PC-3 (cell line): ENCODE measurements at places on chromosomes 1 and 21.
A peak's percentile ranks its signal among the peaks of the same experiment; 100 is the strongest.

DNA sequence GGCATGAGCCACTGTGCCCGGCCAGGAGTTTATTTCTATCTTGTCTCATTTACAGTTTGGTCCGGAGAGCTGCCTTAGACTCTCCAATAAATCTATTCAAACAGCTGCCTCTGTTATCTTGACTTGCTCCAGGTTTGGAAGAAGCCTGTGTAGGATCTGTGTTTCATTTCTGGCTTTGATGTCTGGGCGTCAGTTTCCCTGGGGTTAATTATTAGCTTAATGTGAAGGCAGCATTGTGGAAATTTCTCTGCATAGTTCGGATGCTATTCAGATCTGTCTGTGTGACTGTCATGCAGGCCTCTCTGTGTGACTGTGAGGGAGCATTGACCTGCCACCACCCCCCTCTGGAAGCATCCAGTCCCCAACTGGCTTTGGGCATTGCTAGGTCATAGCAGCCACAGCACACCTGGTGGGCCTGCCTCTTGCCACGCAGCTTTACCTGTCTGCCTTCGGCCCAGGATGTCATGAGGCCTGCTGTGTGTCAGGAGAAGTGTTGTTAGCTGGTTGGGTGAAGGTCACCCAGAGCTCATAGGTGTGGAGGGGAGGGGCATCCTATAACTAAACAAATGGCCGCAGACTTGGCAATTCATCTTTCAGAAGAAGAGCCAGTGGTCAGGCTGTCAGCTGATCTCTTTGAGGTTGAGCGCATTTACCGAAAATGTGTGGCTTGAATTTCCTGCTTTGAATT lies 9.8 kb downstream of the IFNGR2 start:
- DNase-seq, result no peak

GRCh38 chr1:183331091-183331742 lies 87.0 kb downstream of the NMNAT2 start:
- DNase-seq, result no peak

- DNase-seq, result no peak
Measured at GRCh38 chr1:54111624-54112023, 41.2 kb downstream of the CDCP2 start.

- DNase-seq, result no peak
Measured at GRCh38 chr1:109789551-109790180, 25.9 kb upstream of the EPS8L3 start.

DNA sequence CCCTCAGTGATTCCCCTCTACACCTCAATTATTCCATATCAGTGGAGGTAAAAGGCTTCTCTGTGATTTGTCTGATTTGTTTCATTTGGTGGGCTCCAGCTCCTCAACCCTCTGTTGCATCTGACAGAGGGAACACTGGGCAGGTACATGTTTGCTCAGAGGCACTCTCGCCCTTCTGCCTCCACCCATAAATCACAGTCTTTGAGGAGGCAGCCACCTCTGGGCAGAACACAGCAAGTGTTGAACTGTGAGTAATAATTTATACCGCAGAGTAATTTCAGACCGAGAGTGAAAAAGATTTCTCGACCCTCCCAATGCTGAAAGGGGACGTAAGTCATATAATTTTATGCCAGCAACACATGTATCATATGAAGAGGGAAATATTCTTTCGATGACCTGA lies 330.1 kb upstream of the PBX1 start:
- no peak for DNase-seq

GRCh38 chr1:11523746-11524464 lies 45.0 kb downstream of the DISP3 start:
- DNase-seq, result no peak

- DNase-seq, result peak; percentile 7
Measured at GRCh38 chr1:176566004-176566975, 103.3 kb downstream of the PAPPA2 start.

DNA sequence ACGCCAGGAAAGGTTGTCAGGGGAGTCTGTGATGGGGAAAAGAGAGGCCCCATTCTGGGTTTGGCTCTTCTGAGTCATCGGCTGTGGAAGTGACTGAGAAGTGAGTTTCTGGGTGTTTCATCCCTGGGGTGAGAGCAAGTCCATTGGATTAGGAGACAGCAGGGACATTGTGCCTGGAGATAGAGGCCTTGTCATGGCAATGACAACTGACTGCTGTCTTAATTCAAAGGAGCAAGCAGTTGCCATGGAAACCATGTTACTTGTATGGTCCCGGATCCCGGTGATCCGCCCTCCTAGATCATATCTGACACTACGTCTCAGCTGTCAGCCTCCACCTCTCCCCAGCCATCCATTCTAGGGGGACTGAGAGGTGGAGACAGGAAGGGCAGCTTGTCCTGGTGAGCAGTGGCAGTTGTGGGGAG lies 34.4 kb downstream of the KIAA0040 start:
- peak; percentile 85 for DNase-seq

DNA sequence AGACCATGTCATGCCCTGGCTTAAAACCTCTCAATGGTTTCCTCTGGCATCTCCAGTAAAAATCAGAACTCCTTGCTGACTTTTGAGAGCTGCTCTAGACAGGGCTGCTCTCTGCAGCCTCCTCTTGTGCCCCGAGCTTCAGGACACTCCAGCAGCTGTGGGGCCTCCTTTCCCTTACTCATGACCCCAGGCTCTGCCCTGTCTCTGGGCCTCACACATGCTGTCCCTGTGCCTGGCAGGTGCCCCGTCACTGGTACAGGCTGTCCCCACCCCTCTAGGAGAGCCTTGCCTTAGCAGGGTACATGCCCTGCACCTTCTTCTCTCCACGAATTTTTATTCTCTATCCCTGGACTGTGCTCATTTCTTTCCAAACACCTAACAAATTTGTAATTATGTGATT lies 43.2 kb downstream of the HIVEP3 start:
- DNase-seq, result no peak

GRCh38 chr1:79271759-79272158 lies 265.2 kb upstream of the ADGRL4 start:
- DNase-seq, result no peak

- DNase-seq, result no peak
Measured at GRCh38 chr1:98458511-98459485, 202.7 kb upstream of the SNX7 start.

- DNase-seq, result no peak
Measured at GRCh38 chr1:81880781-81881180, 80.0 kb downstream of the ADGRL2 start.

- no peak for DNase-seq
Measured at GRCh38 chr1:177479600-177479999, 308.8 kb downstream of the BRINP2 start.

DNA sequence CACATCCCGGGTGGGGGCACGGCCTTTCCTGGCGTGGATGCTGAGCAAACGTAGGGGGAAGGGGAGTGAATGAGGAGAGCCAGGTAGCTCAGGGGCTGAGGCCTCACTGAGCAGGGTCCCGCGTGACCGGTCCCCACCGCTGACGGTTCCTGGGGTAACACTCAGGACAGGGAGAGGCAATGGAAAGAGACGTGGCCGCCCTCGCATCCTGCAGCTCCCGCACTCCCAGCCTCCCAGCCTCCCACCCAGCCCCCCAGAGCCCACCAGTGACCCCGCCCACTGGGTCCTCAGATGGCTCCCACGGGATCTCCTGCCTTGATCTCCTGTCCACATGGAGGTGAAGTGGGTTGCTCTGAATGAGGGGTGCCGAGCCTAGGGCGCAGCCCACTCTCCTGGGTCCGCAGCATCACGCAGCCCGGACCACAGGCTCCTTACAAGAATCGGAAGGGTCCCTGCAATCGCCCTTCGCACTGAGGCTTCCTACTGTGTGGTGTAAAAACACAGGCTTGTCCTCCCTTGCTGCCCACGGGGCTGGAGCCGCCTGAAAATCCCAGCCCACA lies 2.4 kb downstream of the TSPEAR start:
- DNase-seq, result no peak
